ENCODE measurements at places on chromosomes 7 and 10. TPM values are rescaled to one million over a fixed set of nuclear protein-coding genes. Genes with fewer than 3 reads are reported as not detected.

Gene IQCE
- total RNA-seq = 11.8 TPM

Gene NUPR2
- 0.58 TPM for total RNA-seq

DNA sequence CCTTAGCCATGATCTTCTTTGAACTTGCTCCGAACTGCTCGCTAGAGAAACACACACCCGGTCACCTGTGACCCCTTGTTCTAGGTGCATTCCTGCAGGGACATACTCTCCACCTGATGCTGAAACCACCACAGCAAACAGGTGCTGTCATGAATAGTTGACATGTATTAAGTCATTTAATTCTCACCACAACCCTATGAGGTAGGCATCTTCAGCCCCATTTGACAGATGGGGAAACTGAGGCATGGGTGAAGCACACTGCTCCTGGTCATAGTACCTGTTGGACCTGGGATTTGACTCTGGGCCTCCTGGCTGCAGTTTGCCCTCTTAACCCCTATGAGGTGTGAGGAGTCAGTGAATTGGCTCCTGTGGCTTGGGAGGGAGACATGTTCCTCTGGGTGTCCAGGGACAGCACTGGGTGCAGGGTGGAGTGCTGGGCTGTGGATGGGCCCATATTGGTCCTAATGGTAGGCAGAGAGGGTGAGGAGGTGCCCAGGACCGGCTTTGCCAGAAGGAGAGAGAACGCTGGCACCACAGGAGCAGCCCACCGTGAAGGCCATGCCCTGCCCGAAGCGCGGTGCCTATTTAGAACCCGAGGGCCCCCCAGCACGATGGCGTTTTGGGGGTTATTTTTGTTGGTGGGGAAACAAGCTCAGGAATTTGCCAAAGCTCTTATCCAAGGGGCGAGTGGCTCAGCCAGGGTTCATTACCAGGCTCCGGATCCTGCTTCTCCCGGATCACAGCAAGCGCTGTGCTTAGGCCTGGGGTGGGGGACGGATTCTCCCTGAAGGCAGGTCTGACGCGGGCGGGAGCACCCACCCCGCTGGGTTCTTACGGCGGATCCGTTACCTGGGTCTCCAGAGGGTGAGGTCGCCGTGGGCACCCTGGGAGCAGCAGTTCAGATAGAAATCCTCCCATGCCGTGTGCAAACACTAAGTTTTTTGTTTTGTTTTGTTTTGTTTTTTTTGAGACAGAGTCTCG lies 52.3 kb downstream of the GLRX3 start:
- H3K4me1 ChIP-seq = no peaks in the 10 kb centered on the region
- H3K27me3 ChIP-seq = peaks cover 9% of the 10 kb centered on the region
- no peaks in the 10 kb centered on the region for H3K36me3 ChIP-seq
- no peak overlapping the region for H3K4me3 ChIP-seq
- no peak for DNase-seq
- no peak overlapping the region for H3K27ac ChIP-seq

Gene HABP2
- total RNA-seq = not detected

Gene ELMO1
- total RNA-seq = 97.2 TPM

Gene CCDC136
- total RNA-seq = 4.6 TPM

GRCh38 chr7:30771880-30772425 lies 736 bp downstream of the MINDY4 start:
- H3K4me3 ChIP-seq = peak overlapping the region; percentile 73
- peaks cover 6% of the 10 kb centered on the region for H3K4me1 ChIP-seq
- peak; percentile 8 for DNase-seq
- H3K36me3 ChIP-seq = no peaks in the 10 kb centered on the region
- no peak overlapping the region for H3K27ac ChIP-seq
- H3K27me3 ChIP-seq = no peaks in the 10 kb centered on the region

Gene NPY
- total RNA-seq = not detected

- no peaks in the 10 kb centered on the region for H3K4me1 ChIP-seq
- DNase-seq = no peak
- H3K36me3 ChIP-seq = no peaks in the 10 kb centered on the region
- no peak overlapping the region for H3K4me3 ChIP-seq
- H3K27ac ChIP-seq = no peak overlapping the region
These were observed 38.2 kb downstream of the HTR5A start for GRCh38 chr7:155108144-155108901.

- no peak overlapping the region for H3K4me3 ChIP-seq
- H3K27ac ChIP-seq = no peak overlapping the region
- DNase-seq = no peak
- H3K36me3 ChIP-seq = no peaks in the 10 kb centered on the region
These were observed 149.4 kb downstream of the USP6NL start for GRCh38 chr10:11462071-11462470.

Gene INHBA
- 0.19 TPM for total RNA-seq

Gene OPN1SW
- total RNA-seq = not detected

DNA sequence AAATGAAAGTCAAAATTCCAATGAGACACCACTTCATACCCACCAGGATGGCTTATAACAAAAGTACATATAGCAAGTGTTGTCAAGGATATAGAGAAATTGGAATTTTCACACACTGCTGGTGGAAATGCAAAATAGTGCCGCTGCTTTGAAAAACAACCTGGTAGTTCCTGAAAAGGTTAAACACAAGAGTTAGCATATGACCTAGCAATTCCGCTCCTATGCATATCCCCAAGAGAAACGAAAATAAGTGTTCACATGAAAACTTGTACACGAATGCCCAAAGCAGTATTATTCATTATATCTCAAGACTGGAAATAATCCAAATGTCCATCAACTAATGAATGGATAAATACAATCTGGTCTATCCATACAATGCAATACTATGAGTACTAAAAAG lies 14.8 kb downstream of the IDE start:
- no peak overlapping the region for H3K4me3 ChIP-seq
- H3K4me1 ChIP-seq = peaks cover 2% of the 10 kb centered on the region
- H3K27me3 ChIP-seq = no peaks in the 10 kb centered on the region
- DNase-seq = no peak
- no peak overlapping the region for H3K27ac ChIP-seq

GRCh38 chr7:26625286-26625685 lies 239.1 kb downstream of the SKAP2 start:
- H3K27me3 ChIP-seq = no peaks in the 10 kb centered on the region
- no peaks in the 10 kb centered on the region for H3K36me3 ChIP-seq
- no peak for DNase-seq
- no peak overlapping the region for H3K27ac ChIP-seq
- no peaks in the 10 kb centered on the region for H3K4me1 ChIP-seq
- no peak overlapping the region for H3K4me3 ChIP-seq

- DNase-seq = no peak
- no peak overlapping the region for H3K27ac ChIP-seq
- H3K4me3 ChIP-seq = no peak overlapping the region
- H3K27me3 ChIP-seq = no peaks in the 10 kb centered on the region
- no peaks in the 10 kb centered on the region for H3K36me3 ChIP-seq
These were observed 1198.5 kb upstream of the SORCS1 start for GRCh38 chr10:108362961-108363360.

GRCh38 chr10:104690101-104690500 lies 49.0 kb downstream of the SORCS3 start:
- H3K4me1 ChIP-seq = no peaks in the 10 kb centered on the region
- no peak for DNase-seq
- no peak overlapping the region for H3K4me3 ChIP-seq
- no peaks in the 10 kb centered on the region for H3K36me3 ChIP-seq

- no peak overlapping the region for H3K27ac ChIP-seq
- DNase-seq = no peak
- H3K4me3 ChIP-seq = no peak overlapping the region
- H3K36me3 ChIP-seq = no peaks in the 10 kb centered on the region
- no peaks in the 10 kb centered on the region for H3K4me1 ChIP-seq
These were observed 548.7 kb upstream of the GALNT17 start for GRCh38 chr7:70582927-70583895.

DNA sequence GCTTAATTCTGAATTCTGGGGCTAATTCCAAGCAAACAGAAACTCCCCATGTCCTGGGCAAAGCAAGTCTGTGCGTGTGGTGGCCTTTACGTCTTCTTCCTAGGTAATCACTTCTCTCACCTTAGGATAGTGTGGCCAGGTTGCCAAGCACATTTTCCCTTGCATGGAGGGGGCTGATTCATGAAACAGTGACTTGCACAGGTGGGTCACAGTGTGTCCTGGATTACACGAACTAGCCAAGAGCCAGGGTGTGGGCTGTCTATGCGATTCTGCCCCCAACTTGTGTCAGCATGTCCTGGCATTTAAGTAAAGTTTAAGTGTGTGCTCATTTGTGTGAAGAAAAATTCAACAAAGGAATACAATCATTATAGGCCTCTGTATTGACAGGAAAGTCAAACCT lies 18.5 kb upstream of the SEM1 start:
- no peaks in the 10 kb centered on the region for H3K36me3 ChIP-seq
- peaks cover 15% of the 10 kb centered on the region for H3K27me3 ChIP-seq
- no peak for DNase-seq
- no peak overlapping the region for H3K4me3 ChIP-seq
- no peaks in the 10 kb centered on the region for H3K4me1 ChIP-seq

Gene HOXA6
- 0.31 TPM for total RNA-seq

Gene TAS2R4
- total RNA-seq = 1.4 TPM

GRCh38 chr7:23470330-23471105 lies at the start of gene IGF2BP3:
Gene IGF2BP3, minus strand, starts transcription at chr7:23470491. Its CDS starts 381 bp downstream, at chr7:23470110.
- peaks cover 77% of the 10 kb centered on the region for H3K27me3 ChIP-seq
- DNase-seq = peak; percentile 52
- peak within 1 kb of the TSS; percentile 98 for H3K4me3 ChIP-seq
- H3K4me1 ChIP-seq = peaks cover 51% of the 10 kb centered on the region
- H3K36me3 ChIP-seq = peaks cover 6% of the 10 kb centered on the region

DNA sequence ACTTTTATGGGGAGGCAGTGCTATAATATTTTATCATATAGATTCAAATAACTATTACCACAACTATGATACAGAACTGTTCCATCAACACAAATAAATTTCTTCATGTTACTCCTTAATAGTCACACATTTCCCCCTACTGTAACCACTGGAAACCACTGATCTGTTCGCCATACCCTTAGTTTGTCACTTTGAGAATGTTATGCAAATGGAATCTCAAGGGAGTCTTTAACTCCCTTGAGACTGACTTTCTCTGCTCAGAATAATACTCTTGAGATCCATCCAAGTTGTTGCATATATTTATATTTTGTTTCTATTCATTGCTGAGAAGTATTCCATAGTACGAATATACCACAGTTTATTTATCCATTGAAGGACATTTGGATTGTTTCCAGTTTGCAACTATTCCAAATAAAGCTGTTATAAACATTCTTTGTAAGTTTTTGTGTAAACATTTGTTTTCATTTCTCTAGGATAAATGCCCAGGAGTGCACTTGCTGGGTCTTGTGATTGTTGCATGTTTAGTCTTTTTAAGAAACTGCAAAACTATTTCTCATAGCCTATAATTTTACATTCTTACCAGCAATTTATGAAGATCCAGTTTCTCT lies 19.7 kb upstream of the PON2 start:
- no peak overlapping the region for H3K27ac ChIP-seq
- H3K27me3 ChIP-seq = peaks cover 19% of the 10 kb centered on the region
- H3K4me1 ChIP-seq = no peaks in the 10 kb centered on the region

Gene LRIT1
- total RNA-seq = not detected

DNA sequence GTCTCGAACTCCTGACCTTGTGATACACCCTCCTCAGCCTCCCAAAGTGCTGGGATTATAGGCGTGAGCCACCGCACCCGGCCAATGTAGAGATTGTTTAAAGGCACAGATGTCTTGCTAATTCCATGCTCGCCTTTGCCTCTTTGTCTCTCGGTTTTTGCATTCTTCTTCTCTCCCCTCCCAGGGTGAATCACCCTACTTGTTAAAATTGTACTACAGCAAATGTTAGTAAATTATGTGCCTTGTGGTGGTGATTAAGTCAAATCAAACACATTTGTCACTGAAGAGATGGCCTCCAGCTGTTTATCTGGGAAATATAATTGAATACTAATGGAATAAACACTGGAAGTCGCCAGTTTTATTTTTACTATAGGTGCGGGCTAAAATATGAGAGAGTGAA lies 384.4 kb upstream of the AUTS2 start:
- H3K36me3 ChIP-seq = no peaks in the 10 kb centered on the region
- H3K4me3 ChIP-seq = no peak overlapping the region
- H3K27ac ChIP-seq = no peak overlapping the region
- no peaks in the 10 kb centered on the region for H3K27me3 ChIP-seq
- H3K4me1 ChIP-seq = no peaks in the 10 kb centered on the region
- DNase-seq = no peak

DNA sequence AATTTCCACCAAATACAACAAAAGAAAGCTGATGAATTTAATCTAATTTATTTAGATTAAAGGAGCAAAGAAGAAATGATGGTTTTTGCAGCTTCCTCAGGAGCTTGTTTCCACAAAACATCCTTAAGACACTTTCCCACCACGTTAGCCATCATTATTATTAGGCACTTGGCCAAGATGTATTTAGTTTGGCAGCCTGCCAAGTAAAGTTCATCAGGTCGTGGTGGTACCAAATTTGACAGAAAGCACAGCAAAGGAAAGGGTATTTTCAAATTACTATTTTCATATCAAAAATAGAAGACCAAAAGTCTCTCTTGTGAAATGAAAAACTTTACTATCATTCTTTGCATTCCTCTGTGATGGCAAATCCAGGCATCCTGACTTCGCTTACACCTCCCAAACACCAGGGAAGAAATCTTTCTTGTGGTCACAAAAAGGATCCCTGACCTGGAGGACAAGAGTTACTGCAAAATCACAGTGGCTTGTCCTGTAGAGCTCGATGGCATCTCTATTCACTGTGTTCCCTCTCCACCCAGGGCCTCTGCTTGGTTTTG lies 123.1 kb upstream of the INHBA start:
- no peak for DNase-seq
- no peak overlapping the region for H3K4me3 ChIP-seq
- H3K27ac ChIP-seq = no peak overlapping the region
- H3K36me3 ChIP-seq = peaks cover 3% of the 10 kb centered on the region
- peaks cover 24% of the 10 kb centered on the region for H3K27me3 ChIP-seq

GRCh38 chr7:70135656-70136055 lies 537.4 kb downstream of the AUTS2 start:
- no peaks in the 10 kb centered on the region for H3K36me3 ChIP-seq
- H3K4me3 ChIP-seq = no peak overlapping the region
- H3K27me3 ChIP-seq = no peaks in the 10 kb centered on the region
- no peak overlapping the region for H3K27ac ChIP-seq
- no peaks in the 10 kb centered on the region for H3K4me1 ChIP-seq
- no peak for DNase-seq

DNA sequence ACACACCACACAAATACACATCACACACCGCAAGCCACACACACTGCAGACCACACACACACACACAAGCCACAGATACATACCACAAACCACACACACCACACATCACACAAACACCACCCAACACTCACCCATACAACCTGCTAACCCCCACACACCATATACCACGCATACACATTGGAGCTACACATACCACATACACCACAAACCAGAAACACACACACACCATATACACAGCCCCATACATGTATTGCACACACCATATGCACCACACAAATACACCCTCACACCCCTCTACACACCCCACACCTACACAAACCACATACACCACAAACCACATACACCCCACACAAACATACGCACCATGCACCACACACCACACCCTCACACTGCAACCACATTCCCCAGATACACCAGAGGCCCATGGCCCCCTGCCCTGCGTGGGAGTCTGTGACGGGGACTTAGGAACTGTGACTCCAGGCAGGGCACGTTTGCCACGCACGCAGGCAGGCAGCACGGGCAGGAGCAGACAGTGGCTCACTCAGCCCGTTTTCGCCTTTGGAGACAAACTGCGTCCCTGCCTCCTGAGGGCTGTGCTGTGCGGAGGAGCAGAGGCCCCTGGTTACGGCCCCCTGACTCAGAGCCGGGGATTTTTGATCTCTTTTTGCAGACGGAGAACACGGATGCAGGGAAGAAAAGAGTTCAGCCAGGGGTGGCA lies 52.6 kb downstream of the TMEM209 start:
- no peak overlapping the region for H3K27ac ChIP-seq
- H3K4me3 ChIP-seq = no peak overlapping the region
- H3K4me1 ChIP-seq = no peaks in the 10 kb centered on the region

Gene AGBL3
- total RNA-seq = 3.8 TPM

Measured in activated T-cell treated with anti-CD3 and anti-CD28 coated beads, Interleukin-2, amount 50 U/mL, for 72 hours (primary cell).